ENCODE measurements at places on chromosomes 5 and 9. TPM values are rescaled to one million over a fixed set of nuclear protein-coding genes. Genes with fewer than 3 reads are reported as not detected.

The FOXD4L3 gene
- 0.32 TPM for total RNA-seq

The SLC34A3 gene
- not detected for total RNA-seq

The SEMA6A gene
- not detected for total RNA-seq

The ABL1 gene
- 31.6 TPM for total RNA-seq

The GDA gene
- not detected for total RNA-seq

The LCN1 gene
- not detected for total RNA-seq
